ENCODE measurements at places on chromosomes 3 and 15.

GRCh38 chr15:28886431-28887338 is 911 bp downstream of the APBA2 start:
- DNase-seq, result no peak

DNA sequence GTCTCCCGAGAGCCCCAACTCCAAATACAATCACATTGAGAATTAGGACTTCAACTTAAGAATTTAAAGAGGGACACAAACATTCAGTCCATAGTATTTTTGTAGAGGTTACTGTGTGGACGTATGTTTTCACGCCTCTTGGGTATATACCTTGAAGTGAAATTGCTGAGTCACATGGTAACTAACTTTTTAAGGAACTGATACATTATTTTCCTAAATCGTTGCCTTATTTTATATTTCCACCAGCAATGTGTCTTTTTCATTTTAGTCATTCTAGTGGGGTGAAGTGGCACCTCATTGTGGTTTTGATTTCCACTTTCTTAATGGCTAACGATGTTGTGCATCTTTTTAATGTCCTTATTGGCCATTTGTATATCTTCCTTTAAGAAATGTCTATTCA is 11.8 kb downstream of the PARP15 start:
- DNase-seq, result no peak

GRCh38 chr3:4963669-4964570 is 15.3 kb upstream of the BHLHE40 start:
- no peak for DNase-seq

DNA sequence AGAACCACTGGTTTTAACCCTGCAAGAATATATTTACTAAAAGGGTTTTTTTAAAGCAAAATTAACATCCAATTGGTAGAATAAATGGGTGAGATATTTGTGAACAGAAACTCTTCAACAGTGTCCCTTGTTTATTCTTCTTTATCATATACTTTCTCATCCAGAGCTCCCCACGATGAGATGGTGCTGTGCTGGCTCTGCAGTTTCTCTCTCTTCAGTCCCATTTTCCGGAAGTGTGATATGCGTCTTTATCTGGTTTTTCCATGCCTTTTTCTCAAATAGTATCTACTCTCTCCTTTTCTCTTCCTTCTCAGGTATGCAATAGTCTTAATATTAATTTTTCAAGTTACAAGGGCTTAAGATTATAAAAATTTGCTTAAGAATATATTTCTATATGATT is 1.5 kb downstream of the EAF2 start:
- DNase-seq, result no peak

DNA sequence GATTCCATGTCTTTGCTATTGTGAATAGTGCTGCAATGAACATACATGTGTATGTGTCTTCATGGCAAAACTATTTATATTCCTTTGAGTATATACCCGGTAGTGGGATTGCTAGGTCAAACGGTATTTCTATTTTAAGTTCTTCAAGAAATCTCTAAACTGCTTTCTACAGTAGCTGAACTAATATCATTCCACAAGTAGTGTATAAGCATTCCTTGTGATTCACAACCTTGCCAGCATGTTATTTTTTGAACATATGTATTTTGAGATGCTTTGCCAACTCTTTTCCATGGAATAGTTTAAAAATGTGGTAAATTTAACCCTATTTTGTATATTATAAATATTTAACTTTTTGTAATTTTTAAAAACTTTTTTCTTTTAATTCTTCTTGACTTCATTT is 592.7 kb upstream of the NAALADL2 start:
- DNase-seq, result no peak

DNA sequence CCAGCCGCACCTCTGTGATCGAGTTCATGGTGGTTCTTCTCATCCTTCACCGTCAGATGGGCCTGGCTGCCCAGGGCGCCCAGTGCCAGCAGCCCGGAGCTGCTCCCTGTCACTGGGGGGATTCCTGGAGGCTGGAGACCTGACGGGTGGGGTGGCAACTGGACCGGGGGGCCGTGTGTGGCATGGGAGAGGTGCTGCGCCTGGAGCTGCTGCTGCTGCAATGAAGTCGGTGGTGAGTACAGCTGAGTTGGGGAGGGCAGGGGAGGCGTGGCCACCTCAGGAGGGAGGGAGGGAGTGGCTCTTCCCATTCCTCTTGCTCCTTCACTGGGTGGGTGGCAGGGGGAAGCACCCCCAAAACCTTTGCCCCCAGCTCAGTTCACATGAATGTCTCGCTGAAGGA is 31.7 kb downstream of the TLE3 start:
- DNase-seq, result no peak

DNA sequence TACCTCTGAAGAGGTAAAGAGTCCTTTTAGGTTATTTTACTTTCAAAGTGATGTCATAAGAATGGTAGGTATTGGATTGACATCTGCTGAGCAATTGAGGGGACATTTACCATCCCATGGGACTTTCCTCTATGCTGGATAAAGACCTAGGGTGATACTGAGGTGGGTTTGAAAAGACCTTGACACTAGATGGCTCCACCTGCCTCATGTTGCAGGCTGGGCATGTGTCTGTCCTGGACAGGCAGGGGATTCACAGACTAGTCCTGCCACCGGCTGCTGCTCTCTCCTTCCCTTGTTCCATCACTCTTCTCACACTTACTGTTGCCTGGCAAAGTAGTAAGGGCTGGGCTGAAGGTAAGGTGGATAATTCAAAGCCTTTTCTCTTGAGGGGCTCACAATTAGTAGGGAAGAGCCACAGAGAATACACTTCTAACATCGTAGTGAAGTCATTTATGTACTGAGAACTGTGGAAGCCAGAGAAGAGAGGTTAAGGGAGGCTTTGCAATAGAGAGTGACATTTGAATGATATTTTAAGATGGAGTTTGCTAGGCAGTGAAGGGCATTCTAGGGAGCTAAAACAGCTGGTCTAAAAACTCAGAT is 27.7 kb downstream of the TRAK1 start:
- DNase-seq, result no peak

DNA sequence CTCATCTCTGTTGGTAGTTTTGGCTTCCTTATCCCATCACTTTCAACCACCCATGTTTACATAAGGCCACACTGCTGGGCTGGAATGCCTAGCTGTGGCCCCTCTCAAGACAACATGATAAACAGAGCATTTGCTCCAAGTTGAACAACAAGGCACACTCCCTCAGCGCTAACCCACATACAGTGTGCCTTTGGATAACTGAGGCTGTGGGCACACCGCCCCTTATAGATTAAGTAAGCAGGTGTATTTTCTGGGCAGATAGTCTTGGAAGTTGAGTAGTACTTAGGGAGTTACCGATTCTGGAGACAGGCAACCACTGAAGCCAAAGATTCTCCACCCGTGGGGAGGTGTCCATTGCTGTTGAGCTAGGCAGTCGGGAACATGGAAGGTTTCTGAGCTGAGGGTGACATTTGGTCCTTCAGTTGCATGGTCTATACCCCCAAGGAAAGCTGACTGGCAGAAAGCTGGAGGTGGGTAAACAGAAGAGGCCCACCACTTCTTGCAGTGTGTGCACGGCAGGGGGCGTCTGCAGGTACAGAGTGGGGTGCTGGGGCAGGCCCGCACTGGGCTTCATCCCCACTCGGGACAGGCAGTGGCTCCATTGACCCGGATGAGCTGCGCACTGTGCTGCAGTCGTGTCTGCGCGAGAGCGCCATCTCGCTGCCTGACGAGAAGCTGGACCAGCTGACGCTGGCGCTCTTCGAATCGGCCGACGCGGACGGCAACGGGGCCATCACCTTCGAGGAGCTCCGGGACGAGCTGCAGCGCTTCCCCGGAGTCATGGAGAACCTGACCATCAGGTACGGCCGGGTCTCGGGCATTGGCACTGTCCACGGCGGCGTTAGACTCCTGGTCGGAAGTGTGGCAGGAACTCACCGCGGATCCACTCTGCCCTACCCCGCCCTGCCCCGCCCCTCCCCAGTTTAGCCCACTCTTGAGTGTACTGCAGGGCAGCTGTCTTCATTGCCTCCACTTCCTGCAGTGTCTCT is 16.8 kb downstream of the NOX5 start:
- DNase-seq, result no peak
